Mesendoderm (in vitro differentiated cells): ENCODE measurements at places on chromosomes 5 and 9.

GRCh38 chr5:20445326-20445860, 457.4 kb upstream of the CDH18 start:
- H3K4me3 ChIP-seq: no peak overlapping the region
- no peaks in the 10 kb centered on the region for H3K4me1 ChIP-seq
- no peak for DNase-seq
- H3K27ac ChIP-seq: no peak overlapping the region

- no peaks in the 10 kb centered on the region for H3K36me3 ChIP-seq
- no peak overlapping the region for H3K27ac ChIP-seq
- no peak overlapping the region for H3K4me3 ChIP-seq
- no peaks in the 10 kb centered on the region for H3K27me3 ChIP-seq
Measured at GRCh38 chr5:20340126-20340525, 352.1 kb upstream of the CDH18 start.

GRCh38 chr5:103834216-103834615, 271.6 kb upstream of the NUDT12 start:
- peak; percentile 46 for DNase-seq
- H3K36me3 ChIP-seq: no peaks in the 10 kb centered on the region
- no peak overlapping the region for H3K4me3 ChIP-seq
- H3K4me1 ChIP-seq: no peaks in the 10 kb centered on the region
- H3K27ac ChIP-seq: no peak overlapping the region
- no peaks in the 10 kb centered on the region for H3K27me3 ChIP-seq

DNA sequence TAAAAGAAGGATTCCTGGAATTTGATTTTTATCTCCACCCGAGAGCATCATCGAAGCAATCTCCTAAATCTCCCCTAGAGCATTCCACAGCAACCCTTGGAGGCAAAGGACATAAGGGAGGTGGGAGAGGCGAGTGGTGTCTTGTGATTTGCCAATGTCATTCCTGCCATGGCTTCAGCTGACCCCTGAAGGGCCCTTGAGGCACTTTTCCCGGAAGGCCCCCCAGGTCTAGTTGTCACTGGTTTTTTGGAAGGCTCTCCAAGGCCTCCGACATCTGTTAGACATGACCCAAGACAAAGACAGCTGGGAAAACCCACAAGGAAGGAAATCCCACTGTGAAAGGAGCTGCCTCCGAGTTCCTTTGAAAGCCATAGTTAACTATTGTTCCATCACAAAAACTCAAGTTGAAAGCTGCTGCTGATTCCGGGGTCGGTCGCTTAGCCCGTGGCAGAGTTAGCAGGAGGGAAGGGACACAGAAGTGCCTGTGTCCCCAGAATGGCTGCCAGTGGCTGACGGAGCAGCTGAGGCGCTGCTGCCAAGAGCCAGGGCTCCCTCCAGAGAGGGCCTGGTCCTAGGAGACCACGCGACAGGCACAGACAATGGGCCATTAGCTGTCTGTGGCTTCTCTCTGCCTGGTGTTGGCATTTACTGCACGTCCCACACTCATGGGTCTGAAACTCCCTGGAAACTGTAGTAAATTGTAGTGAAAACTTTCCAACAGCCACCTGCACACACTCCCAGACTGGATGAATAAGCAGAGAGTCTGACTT, 24.4 kb upstream of the TRIO start:
- no peaks in the 10 kb centered on the region for H3K36me3 ChIP-seq
- H3K4me3 ChIP-seq: no peak overlapping the region
- H3K27me3 ChIP-seq: no peaks in the 10 kb centered on the region
- peak; percentile 88 for DNase-seq
- peaks cover 28% of the 10 kb centered on the region for H3K4me1 ChIP-seq

- no peak for DNase-seq
- H3K27ac ChIP-seq: no peak overlapping the region
- no peaks in the 10 kb centered on the region for H3K36me3 ChIP-seq
- H3K4me1 ChIP-seq: peaks cover 12% of the 10 kb centered on the region
- H3K27me3 ChIP-seq: no peaks in the 10 kb centered on the region
Measured at GRCh38 chr9:132020272-132020671, 59.4 kb downstream of the MED27 start.
